ENCODE measurements at places on chromosomes 6 and 20.

- no peak for DNase-seq
These were observed 34.0 kb downstream of the KIAA1755 start for GRCh38 chr20:38226553-38226952.

DNA sequence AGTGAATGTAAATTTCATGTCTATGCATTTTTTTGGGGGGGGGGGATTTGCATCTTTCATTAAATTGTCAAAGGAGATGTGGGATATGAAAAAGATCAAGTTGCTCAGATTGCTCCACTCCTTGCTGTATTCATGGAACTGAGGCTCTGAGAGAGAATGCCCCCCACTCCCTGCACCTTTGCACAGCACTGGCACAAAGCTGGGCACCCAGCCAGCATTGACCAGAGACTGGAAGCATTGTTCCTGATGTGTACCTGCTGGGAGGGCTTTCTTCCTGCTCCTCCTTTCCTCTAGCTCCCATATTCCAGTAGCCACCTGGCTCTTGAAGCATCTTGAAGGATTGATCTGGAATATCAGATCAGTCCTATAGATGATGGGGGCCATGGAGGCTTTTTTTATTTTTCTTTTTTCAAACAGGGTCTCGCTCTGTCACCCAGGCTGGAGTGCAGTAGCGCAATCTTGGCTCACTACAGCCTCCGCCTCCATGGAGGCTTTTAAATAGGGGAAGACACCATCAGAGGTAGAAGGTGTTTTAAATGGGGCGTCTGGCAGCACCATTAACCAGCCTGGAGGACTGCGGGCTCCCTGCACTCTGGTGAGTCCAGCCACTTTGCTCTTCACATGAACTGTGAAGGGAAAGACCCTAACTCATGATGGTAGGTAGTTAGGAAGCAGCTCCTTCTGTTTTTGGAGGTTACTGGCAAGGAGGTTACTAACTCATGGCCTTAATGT is 10.9 kb downstream of the DUSP15 start:
- DNase-seq = no peak

DNA sequence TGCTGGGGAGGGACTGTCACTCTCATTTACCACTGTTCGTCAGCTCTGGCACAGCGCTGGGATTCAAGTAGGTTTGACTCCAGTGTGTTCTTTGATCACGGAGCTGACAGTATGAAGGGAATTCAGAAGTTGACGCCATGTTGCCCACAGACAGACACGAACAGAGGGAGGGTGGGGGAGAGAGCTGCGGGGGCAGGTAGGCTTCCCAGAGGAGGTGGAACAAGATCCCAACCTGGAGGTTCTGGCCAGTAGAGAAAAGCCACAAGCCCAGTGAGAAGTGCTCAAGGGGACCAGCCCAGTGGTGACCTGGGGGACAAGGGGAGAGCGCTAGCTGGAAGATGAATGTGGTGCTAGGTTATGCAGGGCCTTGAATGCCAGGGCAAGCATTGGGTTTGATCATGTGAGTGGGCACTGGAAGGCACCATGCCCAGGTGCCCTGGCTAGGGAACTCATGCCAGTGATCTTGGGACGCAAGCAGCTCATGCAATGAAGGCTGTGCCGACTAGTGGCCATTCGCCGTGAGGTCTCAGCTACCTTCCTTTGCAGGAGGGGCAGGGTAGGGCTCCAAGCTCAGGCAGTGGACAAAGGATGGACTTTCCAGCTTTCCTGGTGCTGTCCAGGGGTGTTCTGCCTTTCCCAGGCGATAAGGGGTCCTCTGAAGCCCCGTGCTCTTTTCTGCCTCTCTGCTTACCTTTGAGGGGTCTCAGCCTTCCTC is 50.4 kb upstream of the APCDD1L start:
- DNase-seq = no peak

DNA sequence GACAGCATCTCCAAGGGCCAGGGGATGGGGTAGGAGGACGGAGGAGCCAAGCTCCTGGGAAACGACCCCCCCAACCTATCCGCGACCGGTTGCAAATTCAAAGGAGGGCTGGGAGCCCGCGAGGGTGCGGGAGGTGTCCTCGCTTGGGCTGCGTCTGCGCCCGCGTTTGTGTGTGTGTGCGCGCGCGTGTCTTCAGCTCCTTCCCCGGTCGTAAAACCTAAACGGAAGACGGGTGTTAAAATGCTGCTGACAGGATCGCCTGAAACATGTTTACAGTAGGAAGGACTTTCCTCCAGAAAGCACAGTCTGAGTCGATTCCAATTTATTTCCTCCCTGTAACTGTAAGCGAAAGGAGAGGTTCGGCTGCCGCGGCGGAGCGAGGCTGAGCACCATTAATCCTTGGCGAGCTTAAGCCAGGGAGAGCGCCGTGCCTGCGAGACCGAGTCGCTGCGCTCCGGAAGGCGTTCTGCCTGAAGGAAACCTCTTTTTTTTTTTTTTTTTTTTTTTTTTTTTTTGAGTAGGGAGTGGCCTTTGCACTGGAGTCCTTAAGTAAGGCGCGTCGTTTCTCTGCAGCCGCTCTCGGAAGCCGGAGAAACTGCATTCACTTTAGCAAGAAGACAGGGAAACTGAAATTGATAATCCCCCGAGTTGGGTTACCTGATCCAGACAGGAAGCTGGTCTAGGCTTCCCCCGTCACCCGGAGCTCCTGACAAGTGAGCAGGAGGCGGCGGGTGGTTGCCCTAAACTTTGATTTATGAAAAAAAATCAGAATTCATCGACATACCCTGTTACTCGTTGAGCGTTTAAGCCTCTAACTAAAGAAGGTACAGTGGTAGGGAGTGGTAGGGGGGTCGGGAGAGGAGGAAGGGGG is 4.8 kb upstream of the SOX4 start:
- DNase-seq = peak; percentile 70

DNA sequence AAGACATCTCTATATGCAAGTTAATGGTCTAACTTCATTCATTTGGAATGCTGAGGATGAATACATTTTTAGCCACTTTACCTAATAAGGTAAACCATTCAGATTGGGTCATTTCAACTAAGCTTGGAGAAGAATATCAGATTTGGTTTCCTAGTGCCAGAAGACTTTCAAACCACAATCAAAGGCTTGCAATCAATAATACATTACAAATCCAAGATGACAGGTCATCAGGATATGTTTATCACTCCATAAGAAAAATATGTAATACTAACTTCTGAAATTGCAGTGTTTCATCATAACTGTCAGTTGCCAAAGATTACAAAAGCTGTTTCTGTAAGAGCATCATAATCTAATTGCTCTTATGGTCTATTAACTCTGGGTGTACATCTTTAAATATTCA is 654.0 kb downstream of the COL12A1 start:
- no peak for DNase-seq

GRCh38 chr6:21615504-21615903 is 22.0 kb downstream of the SOX4 start:
- DNase-seq = peak; percentile 75

GRCh38 chr20:13784271-13784892 is 337 bp downstream of the ESF1 start:
- no peak for DNase-seq

GRCh38 chr20:51275826-51276225 is 252.9 kb upstream of the KCNG1 start:
- DNase-seq = peak; percentile 51

DNA sequence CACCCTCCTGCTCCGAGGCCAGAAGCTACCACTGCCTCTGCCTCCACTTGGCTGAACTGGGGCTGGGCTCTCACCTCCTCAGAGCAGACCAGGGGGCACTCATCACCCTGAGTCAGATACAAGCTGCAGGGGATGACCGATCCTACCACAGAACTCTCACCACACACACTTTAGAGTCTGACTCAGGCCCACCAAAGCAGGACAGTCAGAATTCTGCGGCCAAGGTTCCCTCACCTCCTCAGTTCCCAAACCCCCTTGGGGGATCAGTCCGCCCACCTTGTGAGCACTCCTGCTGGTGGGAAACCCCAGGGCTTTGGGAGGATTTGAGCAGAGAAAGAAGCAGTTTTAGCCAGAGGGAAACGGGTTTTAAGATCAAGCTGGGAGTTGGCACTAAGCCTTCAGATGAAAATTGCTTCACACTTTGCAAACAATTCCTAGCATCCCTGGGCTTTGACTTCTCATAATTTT is 587.8 kb upstream of the JAG1 start:
- DNase-seq = no peak

DNA sequence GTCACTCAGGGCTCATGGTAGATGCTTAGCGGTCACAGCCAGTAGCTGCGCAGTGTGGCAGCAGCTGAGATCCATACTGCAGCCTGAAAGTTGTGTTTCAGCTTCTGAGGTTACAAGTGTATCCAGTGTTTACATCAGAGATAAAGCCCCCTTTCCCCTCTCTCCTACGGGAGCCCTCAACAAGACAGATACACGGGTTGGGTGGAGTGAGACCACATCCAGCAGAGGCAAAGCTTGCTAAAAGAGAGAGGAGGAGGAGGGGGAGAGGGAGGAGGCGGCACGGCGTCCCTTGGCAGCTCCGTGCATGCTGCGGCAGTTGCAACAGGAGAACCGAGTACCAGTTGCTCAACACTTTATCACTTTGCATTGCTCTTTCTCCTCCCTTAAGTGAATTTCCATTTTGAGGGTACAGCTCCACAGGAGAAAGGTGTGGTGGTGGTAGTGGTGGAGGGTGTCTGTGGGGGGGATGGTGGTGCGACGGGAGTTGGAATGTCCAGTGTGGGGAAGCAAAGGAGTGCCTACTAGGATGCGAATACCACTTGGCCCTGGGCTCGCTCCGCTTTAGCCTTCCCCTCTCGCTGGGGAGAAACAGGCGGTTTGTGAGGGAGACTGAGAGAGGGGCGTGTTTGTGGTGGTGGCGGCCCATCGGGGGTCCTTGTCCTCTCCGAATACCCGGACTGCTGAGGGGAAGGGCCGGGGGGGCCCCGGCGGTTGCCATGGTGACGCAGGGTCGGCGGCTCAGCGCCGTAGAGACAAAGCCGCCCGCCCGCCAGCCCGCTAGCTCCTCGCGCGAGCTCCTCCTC is 405 bp upstream of the RNF182 start:
- DNase-seq = no peak

DNA sequence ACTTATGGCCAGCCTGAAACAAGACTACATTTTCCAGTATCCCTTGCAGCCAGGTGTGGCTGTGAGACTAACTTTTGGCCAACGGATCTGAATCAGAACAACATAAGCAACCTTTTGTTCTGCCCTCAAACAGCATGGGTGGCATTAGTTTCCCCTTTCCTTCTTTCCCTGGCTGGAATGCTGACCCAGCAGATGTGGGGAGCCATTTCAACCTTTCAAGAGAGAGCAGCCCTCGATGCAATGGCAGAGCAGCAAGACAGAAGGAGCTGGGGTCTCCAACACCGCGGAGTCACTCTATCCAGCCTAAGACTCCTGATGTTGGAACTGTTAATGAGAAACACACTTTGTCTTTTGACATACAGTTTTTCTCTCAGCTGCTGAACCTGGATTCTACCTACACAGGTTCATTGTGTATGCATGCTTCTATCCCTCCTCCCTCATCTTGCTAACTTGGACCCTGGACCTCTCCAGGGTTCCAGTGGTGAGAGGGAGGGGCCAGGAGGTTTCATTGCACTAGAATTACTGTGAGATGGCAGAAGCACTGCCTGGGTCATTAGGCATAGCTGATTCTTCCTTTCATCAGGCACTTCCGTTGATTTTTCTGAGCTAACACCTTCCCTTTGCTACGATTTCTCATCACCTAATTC is 28.8 kb upstream of the DDR1 start:
- no peak for DNase-seq

DNA sequence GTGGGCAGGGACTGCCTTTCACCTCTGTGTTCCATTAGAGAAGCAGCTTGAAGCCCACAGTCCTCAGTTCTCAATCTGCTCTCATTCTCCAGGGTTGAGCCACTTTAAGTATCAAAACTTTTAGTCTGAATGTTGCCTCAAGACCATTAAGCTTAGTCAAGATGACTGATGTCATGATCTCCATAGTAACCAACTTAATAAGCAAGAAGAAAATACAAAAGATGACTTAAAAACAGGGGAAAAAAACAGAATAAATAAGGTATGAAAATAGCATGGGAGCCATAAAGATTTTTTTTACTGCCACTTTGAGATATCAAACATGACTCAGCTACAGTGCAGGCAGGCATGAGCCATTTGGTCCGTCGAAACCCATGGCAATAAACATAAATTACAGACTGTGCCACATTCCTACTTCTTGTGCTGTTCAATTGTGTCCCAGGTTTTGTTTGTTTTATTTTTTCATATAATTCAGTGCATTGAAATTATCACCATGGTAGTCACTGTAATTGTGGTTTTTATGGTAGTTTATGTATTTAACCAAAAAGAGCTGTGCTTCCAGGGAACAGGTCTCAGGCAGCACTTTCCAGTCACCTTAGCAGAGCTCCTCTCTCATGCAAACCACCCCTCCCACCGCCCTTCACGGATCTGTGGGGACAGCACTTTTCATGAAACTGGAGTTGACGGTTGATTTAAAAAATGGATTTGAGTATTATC is 156.5 kb upstream of the INSM1 start:
- no peak for DNase-seq

DNA sequence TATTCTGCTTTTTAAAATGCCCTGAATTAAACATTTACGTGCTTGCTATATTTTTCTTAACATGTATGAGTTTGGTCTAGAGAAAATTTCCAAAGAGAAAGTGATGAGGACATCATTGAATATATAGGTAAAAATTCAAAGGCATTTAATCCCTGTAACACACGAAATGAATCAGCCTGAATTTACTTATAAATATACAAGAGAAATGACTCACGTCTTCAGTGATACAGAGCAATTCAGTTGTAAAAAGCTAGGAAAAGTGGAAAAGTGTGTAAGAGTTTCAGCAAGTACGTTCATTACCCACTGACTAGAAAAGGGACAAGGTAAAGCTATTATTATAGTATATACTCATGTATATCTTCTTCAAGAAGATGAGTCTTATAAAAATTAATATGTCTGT is 124.8 kb downstream of the HIVEP1 start:
- no peak for DNase-seq

DNA sequence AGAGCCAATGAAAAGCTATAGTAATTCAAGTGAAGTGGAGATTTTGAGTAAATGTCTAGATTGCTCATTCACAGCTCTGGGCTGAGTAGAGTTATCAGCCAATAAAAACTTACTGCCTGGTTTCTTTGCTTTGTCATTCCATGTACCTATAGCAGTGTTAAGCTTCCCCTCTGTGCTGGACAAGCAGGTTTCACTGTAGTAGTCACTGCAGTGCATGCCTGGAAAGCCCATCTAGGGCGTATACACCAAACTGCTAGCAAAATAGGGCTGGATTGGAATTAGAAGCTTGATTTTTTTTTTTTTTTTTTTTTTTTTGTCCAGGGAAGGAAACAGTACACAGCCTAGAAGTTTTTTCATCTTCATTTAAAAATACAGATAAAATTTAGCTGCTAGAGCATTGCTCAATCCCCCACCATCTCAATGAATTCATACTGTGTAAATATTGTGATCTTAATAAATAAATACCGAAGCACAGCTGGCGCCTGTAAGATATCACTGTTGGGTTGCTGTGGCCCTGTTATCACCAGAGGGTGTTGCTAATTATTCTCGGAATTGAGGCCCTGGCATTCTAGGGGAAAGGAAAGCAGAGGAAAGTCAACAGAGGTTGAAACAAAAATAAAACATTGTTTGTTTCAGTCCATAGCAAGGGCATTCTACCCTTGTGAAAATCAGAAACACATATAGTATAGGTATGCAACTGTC is 968.5 kb upstream of the GJE1 start:
- no peak for DNase-seq

All from suppressor macrophage treated with lipopolysaccharide for 1 hour (primary cell).